ENCODE measurements at places on chromosomes 6 and 20. TPM values are rescaled to one million over a fixed set of nuclear protein-coding genes. Genes with fewer than 3 reads are reported as not detected.

LYRM2 gene
- 24.5 TPM for total RNA-seq

- no peak for DNase-seq
These were observed 179.7 kb upstream of the MYLIP start for GRCh38 chr6:15948930-15949900.

- no peak for DNase-seq
These were observed 205.3 kb downstream of the CD109 start for GRCh38 chr6:73901311-73901710.

GRCh38 chr20:44010162-44010704 is 95.6 kb downstream of the TOX2 start:
- DNase-seq = no peak

DNA sequence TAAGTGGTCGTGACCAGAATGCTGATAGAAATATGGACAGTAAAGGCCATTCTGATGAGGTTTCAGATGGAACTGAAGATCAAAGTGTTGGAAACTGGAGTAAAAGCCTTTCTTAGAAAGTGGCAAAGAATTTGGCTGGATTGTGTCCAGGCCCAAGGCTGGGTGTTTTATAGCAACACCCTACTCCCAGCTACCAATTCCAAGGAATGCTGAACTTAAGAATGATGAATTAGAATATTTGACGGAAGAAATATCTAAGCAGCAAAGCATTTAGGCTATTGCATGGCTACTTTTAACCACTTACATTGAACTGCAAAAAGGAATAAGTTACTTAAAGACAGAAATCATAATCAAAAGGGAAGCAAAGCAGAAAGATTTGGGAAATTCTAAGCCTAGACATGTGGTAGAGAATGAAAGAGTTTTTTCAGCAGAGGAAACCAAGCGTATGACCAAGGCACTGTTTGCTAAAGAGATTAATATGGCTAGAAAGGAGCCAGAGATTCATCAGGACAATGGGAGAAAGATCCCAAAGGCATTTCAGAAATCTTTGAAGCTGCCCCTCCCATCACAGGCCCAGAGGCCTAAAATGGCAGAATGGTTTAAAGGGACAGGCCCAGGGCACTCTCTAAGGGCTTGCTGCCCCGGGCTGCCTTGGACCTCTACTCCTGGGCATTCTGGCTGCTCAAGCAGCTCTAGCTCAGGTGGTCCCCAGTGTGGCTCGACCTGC is 25.8 kb downstream of the SDHAF4 start:
- DNase-seq = no peak

DNA sequence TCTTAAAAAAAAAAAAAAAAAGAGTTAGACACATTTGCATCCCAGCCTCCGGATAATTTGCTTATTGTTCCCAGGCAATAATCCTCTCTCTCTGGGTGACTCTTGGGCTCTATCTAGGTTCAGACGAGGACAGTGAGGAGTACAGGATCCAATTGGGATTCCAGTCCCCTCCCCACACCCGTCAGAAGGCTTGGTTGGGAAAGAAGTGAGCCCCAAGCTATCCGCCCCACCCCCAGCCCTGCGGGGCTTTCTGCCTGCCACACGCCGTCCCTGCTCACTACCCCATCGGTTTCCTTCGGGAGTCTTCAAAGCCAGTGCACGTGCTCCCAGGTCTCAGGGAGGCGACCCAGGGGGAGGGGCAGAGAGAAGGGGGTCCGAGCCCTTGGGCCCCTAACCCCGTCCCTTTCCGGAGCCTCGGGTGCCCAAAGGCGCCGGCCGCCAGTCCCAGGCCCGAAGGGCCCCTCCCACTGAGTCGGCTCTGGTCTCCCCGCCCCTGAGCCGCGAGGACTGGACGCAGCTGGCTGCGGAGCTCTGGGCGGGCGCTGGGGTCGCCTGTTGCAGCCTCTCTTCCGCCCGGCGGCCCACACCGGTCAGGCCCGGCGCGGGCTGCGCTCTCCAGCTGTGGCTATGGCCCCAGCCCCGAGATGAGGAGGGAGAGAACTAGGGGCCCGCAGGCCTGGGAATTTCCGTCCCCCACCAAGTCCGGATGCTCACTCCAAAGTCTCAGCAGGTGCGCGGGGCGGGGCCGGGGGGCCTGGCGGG is 2.5 kb downstream of the MYMX start:
- DNase-seq = peak; percentile 69
